ENCODE measurements at places on chromosomes 6 and 20. TPM values are rescaled to one million over a fixed set of nuclear protein-coding genes. Genes with fewer than 3 reads are reported as not detected.
A peak's percentile ranks its signal among the peaks of the same experiment; 100 is the strongest.

DNA sequence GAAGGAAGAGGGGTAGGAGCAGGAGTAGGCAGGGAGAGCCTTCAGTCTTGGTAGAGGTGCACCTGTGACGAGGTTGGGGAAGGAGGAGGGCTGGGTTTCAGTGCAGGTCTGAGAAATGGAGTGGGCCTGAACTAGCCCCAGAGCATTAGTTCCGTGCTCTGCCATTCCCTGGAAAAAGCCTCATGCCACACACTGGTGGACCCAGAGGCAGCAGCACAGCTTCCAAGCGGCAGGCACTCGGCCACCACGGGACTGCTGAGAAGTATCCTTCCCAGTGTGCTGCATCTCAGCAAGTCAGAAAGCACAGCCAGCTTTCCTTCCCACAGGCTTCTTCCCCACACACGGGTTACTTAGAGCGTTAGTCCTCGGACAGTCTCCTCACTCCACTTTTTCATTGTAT, 77.3 kb upstream of the KIF25 start:
- no peaks in the 10 kb centered on the region for H3K4me1 ChIP-seq
- H3K4me3 ChIP-seq, result no peak overlapping the region
- no peak for DNase-seq
- peaks cover 10% of the 10 kb centered on the region for H3K36me3 ChIP-seq
- no peaks in the 10 kb centered on the region for H3K27me3 ChIP-seq
- H3K27ac ChIP-seq, result no peak overlapping the region

DNA sequence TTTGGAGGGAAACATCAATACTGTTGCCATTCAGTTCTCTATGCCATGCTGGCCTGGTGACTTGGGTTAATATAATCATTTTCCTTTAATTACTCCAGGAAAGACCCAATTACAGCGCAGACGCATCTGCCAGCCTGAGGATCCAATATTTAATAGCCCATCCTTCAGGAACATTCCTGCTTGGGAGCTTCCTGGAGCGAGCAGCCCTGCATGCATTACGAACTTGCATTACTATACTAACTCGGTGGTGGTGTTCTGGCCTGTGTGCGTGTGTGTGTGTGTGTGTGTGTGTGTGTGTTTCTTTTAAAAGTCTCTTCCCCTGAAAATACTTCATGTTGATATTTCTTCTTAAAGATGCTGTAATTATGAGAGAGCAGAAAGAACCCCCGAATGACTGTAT, 26.5 kb downstream of the PMEPA1 start:
- H3K27me3 ChIP-seq, result no peaks in the 10 kb centered on the region
- DNase-seq, result no peak
- H3K4me1 ChIP-seq, result no peaks in the 10 kb centered on the region
- H3K27ac ChIP-seq, result no peak overlapping the region
- H3K36me3 ChIP-seq, result no peaks in the 10 kb centered on the region

- H3K27me3 ChIP-seq, result no peaks in the 10 kb centered on the region
- H3K4me1 ChIP-seq, result no peaks in the 10 kb centered on the region
- H3K4me3 ChIP-seq, result no peak overlapping the region
- no peak overlapping the region for H3K27ac ChIP-seq
- no peaks in the 10 kb centered on the region for H3K36me3 ChIP-seq
- DNase-seq, result no peak
Observed at GRCh38 chr6:24824142-24824938, 25.6 kb upstream of the ARMH2 start.

- no peaks in the 10 kb centered on the region for H3K36me3 ChIP-seq
- no peak for DNase-seq
Observed at GRCh38 chr6:52976149-52976548, 18.9 kb downstream of the GSTA4 start.

DNA sequence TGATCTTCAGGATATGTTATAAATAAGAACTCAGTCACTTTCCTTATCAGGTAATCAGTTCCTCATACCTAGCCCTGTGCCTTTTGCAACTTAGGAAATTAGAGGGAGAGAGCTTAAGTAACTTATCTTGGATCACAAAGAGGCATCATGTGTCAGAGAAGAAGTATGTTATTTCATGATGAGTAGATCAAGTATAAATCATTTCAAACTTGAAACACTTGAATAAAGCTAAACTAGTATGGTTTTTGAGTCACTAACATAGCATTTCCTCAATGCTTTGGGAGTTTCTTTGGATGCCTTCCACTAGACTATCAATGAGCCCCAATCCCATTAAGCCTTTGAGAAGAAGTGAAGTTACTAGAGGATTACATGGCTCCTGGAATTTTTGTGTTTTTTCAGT, 102.6 kb upstream of the TNFAIP3 start:
- H3K36me3 ChIP-seq, result no peaks in the 10 kb centered on the region
- no peak overlapping the region for H3K4me3 ChIP-seq
- no peaks in the 10 kb centered on the region for H3K27me3 ChIP-seq
- DNase-seq, result no peak

- no peak overlapping the region for H3K4me3 ChIP-seq
- DNase-seq, result peak; percentile 49
- no peak overlapping the region for H3K27ac ChIP-seq
- no peaks in the 10 kb centered on the region for H3K27me3 ChIP-seq
- H3K36me3 ChIP-seq, result no peaks in the 10 kb centered on the region
Observed at GRCh38 chr6:142716097-142716496, 228.9 kb downstream of the HIVEP2 start.

GRCh38 chr6:154703124-154703523, 30.1 kb upstream of the SCAF8 start:
- H3K4me3 ChIP-seq, result no peak overlapping the region
- DNase-seq, result no peak
- H3K36me3 ChIP-seq, result no peaks in the 10 kb centered on the region

- no peak overlapping the region for H3K4me3 ChIP-seq
- H3K4me1 ChIP-seq, result no peaks in the 10 kb centered on the region
- H3K36me3 ChIP-seq, result no peaks in the 10 kb centered on the region
- no peak overlapping the region for H3K27ac ChIP-seq
- DNase-seq, result no peak
Observed at GRCh38 chr6:14516956-14517355, 399.4 kb downstream of the CD83 start.

DNA sequence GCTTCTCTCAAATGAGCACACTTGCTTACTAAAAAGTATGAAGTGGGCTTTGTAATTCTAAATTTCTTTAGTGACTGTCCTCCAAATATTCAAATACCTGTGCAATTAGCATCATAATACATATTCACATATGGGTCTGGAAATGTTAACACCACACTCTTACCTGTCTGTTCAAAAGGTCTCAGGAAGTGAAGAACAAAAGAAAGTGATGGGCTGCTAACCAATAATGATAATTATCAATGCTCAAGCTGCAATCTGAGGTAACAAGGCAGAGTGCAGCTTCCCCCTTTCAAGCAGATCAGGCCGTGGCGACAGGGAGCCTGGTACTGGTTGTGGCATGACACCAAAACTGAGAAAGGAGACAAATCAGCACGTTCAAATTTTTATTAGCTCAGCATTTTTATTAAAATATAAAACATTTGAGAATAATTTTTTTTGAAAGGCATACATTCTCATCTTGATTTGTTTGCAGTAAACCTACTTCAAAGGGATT, 1044.7 kb upstream of the EPHA7 start:
- no peak overlapping the region for H3K27ac ChIP-seq
- H3K27me3 ChIP-seq, result no peaks in the 10 kb centered on the region
- DNase-seq, result no peak

GRCh38 chr6:31058128-31058894, 48.0 kb downstream of the MUC22 start:
- H3K27ac ChIP-seq, result no peak overlapping the region
- H3K36me3 ChIP-seq, result no peaks in the 10 kb centered on the region
- H3K4me1 ChIP-seq, result no peaks in the 10 kb centered on the region
- H3K4me3 ChIP-seq, result no peak overlapping the region
- no peaks in the 10 kb centered on the region for H3K27me3 ChIP-seq
- no peak for DNase-seq

GRCh38 chr20:605237-605636, 4.9 kb downstream of the TCF15 start:
- H3K36me3 ChIP-seq, result no peaks in the 10 kb centered on the region
- peak; percentile 2 for DNase-seq
- no peaks in the 10 kb centered on the region for H3K27me3 ChIP-seq
- H3K4me3 ChIP-seq, result no peak overlapping the region
- H3K4me1 ChIP-seq, result no peaks in the 10 kb centered on the region
- no peak overlapping the region for H3K27ac ChIP-seq

- H3K4me1 ChIP-seq, result no peaks in the 10 kb centered on the region
- no peaks in the 10 kb centered on the region for H3K27me3 ChIP-seq
- no peak overlapping the region for H3K4me3 ChIP-seq
- no peaks in the 10 kb centered on the region for H3K36me3 ChIP-seq
- peak overlapping the region; percentile 23 for H3K27ac ChIP-seq
Observed at GRCh38 chr6:6851059-6851948, 256.5 kb upstream of the RREB1 start.

- H3K36me3 ChIP-seq, result no peaks in the 10 kb centered on the region
- no peak overlapping the region for H3K4me3 ChIP-seq
- H3K27ac ChIP-seq, result no peak overlapping the region
- no peaks in the 10 kb centered on the region for H3K27me3 ChIP-seq
Observed at GRCh38 chr20:19045371-19045770, 167.1 kb upstream of the SLC24A3 start.

DNA sequence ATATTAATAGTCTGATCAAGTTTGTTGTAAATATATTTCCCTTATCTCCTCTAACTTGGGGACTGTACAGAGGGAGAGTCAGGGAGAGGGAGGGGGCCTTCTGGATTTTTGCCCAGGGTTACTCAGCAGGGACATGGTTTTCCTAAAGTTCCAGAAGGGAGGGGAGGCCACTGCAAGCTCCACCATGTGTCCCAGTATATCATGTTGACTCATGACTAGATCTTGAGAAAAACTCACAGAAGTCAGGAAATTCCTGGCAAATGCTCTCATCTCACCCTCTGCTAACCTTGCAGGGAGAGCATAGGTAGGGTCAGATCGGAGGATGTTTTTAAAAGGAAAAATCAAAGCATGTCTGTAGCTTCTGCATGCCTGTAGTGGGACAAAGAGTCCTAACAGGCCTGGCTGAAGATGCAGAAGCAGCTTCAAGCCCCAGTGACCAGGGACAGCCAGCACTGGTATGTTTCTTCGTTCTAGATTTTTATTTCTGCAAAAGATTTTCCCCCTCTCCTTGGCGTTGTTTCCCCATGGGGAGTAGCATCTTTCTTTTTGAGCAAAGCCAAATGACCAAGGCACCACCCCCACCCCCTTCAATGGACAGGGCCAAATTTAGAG, 272.9 kb upstream of the SUPT3H start:
- no peak for DNase-seq
- H3K4me3 ChIP-seq, result no peak overlapping the region
- no peaks in the 10 kb centered on the region for H3K27me3 ChIP-seq
- H3K36me3 ChIP-seq, result no peaks in the 10 kb centered on the region
- H3K27ac ChIP-seq, result no peak overlapping the region

- H3K4me3 ChIP-seq, result no peak overlapping the region
- H3K4me1 ChIP-seq, result no peaks in the 10 kb centered on the region
- no peaks in the 10 kb centered on the region for H3K27me3 ChIP-seq
- no peak for DNase-seq
- no peak overlapping the region for H3K27ac ChIP-seq
Observed at GRCh38 chr20:9075264-9076095, 6.6 kb downstream of the PLCB4 start.

DNA sequence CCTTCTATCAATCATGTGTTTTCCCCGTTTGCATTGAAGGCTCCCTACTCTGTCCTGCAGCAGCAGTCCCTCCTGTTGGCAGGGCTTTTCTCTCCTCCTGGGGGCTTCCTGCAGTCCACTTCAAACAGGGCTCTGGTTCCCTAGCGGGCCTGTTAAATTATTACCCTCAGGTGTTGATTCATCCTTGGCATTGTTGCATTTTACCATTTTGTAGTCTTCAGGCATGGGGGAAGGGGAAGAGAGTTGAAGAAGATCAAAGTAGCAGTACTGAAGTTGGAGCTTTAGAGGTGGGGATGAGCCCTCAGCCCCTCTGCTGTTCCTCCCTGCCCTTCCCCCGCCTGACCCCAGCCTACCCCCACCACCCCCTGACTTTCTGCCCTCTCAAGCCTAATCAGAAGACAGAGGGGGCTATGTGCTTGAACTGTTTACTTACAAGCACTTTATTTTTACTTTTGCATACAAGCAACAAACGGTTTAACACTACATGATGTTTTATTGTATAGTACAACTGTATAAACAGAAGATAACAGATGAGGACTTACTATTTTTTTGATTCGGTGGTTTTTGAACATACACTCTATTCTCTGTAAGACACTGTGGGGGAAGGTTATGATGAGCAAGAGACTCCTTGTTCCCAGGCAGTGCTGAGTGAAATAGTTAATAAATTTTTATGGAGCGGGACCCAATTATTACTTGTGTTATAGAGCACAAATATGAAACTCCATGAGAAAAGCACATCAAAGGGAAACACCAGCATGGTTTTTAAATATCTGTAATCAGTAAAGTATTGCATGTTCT, 169.7 kb downstream of the EYA4 start:
- no peaks in the 10 kb centered on the region for H3K27me3 ChIP-seq
- H3K27ac ChIP-seq, result no peak overlapping the region

DNA sequence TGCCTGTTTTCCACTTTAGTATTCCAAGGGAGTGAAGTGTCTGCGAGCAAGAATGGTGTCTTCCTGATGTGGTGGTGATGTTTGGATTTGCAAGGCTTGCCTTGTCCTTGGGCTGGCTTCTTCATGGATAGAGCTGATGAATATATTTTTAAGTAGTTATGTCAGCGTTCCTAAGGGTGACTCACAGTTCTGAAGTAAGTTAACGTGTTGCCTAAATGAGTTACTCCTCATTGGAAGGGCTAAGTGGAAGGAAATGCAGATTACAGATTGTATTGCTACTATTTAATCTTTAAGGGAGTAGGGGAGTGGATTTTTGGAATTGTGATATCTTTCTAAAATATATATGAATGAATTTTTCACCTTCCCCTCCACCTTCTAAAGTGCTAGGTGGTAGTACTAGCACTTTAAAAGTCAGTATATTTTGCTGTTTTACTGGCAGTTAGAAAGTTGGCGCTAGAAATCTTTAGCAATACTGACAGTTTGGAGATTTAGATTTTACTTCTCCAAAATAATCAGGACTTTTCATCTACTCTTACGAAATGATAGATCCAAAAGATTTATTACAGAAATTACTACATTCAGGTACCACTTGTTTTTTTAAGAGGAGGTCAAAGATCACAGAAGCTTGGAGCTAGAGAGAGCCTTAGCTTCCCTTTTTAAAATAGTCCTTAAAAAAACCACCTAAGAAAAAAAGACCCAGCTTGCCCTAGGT, 197.4 kb downstream of the JARID2 start:
- DNase-seq, result no peak
- no peaks in the 10 kb centered on the region for H3K4me1 ChIP-seq
- no peak overlapping the region for H3K4me3 ChIP-seq

- H3K4me1 ChIP-seq, result no peaks in the 10 kb centered on the region
- H3K4me3 ChIP-seq, result no peak overlapping the region
- no peak for DNase-seq
- no peaks in the 10 kb centered on the region for H3K36me3 ChIP-seq
- no peaks in the 10 kb centered on the region for H3K27me3 ChIP-seq
- no peak overlapping the region for H3K27ac ChIP-seq
Observed at GRCh38 chr6:153215242-153215641, 84.2 kb upstream of the RGS17 start.

Gene MAFB
- 17.1 TPM for total RNA-seq

Gene MLN
- not detected for total RNA-seq

Gene SLA2
- 0.32 TPM for total RNA-seq

Gene ALDH5A1
- 41.7 TPM for total RNA-seq

Gene CST4
- not detected for total RNA-seq

Gene TRIM40
- 0.18 TPM for total RNA-seq

Gene WFDC5
- total RNA-seq, result not detected

Gene SNAP25
- not detected for total RNA-seq

Gene ISM1
- total RNA-seq, result 2.2 TPM

Gene RBBP9
- 13.2 TPM for total RNA-seq

Data from right lobe of liver (tissue), 6 donors.